Stomach (tissue), 19 donors: ENCODE measurements at places on chromosomes 16 and 17. TPM values are rescaled to one million over a fixed set of nuclear protein-coding genes. Genes with fewer than 3 reads are reported as not detected.

GRCh38 chr16:68369697-68370580 is 59.1 kb downstream of the PRMT7 start:
- no peak overlapping the region for H3K27ac ChIP-seq
- peaks cover 18% of the 10 kb centered on the region for H3K4me1 ChIP-seq
- H3K27me3 ChIP-seq, result no peaks in the 10 kb centered on the region
- H3K4me3 ChIP-seq, result no peak overlapping the region
- no peak for DNase-seq
- peaks cover 11% of the 10 kb centered on the region for H3K36me3 ChIP-seq

DNA sequence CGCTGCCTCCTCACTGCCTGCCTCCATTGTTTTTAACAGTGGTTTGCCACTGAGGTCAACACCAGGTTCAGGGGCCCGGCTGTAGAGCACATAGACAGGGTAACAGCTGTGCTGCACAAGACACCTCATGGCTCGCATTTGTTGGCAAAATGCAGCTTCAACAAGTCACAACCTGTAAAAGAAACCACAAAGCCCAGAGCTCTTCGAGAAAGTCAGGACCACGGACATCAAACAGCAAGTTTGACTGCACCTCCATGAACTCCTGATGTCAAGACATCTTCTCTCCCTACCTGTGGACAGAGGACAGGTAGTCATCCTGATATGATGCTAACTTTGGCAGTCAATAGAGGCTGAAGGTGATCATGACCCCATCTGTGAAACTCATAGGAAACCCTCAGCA is 142.4 kb upstream of the SOX9 start:
- H3K27ac ChIP-seq, result no peak overlapping the region
- no peaks in the 10 kb centered on the region for H3K36me3 ChIP-seq
- no peaks in the 10 kb centered on the region for H3K27me3 ChIP-seq
- no peak for DNase-seq
- no peak overlapping the region for H3K4me3 ChIP-seq
- H3K4me1 ChIP-seq, result peaks cover 4% of the 10 kb centered on the region

DNA sequence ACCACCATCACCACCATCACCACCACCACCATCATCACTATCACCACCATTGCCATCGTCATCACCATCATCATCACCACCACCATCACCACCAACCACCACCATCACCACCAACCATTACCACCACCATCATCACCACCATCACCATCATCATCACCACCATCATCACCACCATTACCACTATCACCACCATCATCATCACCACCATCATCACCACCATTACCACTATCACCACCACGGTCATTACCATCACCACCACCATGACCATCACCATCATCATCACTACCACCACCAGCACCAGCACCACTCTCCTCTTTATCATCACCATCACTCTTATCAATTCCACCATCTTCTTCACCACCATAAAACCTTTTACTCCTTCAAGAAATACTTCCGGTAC is 1.1 kb upstream of the TMEM114 start:
- no peak overlapping the region for H3K27ac ChIP-seq
- peaks cover 17% of the 10 kb centered on the region for H3K4me1 ChIP-seq
- H3K36me3 ChIP-seq, result no peaks in the 10 kb centered on the region
- no peak for DNase-seq

DNA sequence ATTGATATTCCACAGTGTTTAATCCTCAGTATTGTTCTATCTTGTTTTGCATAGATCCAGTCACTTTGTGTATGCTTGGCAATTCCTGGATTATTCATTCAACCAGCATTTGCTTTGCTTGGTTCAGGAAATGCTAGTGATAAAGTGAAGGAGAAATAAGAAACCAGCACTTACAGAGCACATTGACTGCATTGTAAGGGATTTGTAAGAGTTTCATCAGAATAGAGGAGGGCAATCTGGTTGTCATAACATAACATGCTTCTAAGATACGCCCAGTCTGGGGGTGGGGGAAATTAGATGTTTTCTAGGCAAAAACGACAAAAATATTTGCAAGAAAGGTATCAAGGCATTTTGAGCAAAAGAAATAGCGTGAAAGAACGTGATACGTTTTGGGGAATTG is 40.4 kb downstream of the TNRC6A start:
- no peak for DNase-seq
- H3K36me3 ChIP-seq, result peaks cover 23% of the 10 kb centered on the region
- H3K4me3 ChIP-seq, result no peak overlapping the region
- no peak overlapping the region for H3K27ac ChIP-seq

DNA sequence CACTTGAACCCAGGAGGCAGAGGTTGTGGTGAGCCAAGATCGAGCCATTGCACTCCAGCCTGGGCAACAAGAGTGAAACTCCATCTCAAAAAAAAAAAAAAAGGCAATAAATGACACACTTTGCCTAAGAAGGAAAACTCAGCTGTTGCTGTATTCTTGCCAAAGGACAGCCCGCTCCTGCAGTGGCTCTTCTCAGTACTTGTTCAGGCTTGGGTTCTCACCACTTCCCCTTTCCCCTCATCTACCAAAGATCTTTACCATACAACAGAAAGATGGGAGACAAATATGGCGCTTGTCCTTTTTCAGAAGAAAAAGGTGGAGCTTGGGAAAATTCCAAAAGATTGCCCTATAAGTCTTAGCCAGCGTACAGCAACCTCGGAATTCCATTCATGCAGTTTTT is 58.5 kb downstream of the MYH13 start:
- DNase-seq, result no peak
- H3K4me1 ChIP-seq, result no peaks in the 10 kb centered on the region
- no peak overlapping the region for H3K4me3 ChIP-seq
- H3K36me3 ChIP-seq, result no peaks in the 10 kb centered on the region
- no peak overlapping the region for H3K27ac ChIP-seq
- H3K27me3 ChIP-seq, result peaks cover 9% of the 10 kb centered on the region

GRCh38 chr17:22695228-22695619 is 1002.9 kb downstream of the KCNJ18 start:
- no peak overlapping the region for H3K4me3 ChIP-seq
- no peaks in the 10 kb centered on the region for H3K4me1 ChIP-seq
- no peak overlapping the region for H3K27ac ChIP-seq
- no peaks in the 10 kb centered on the region for H3K27me3 ChIP-seq
- no peaks in the 10 kb centered on the region for H3K36me3 ChIP-seq
- DNase-seq, result no peak

GRCh38 chr16:3121851-3122467 is 9.6 kb downstream of the ZNF205 start:
- peaks cover 40% of the 10 kb centered on the region for H3K36me3 ChIP-seq
- no peak overlapping the region for H3K27ac ChIP-seq
- no peaks in the 10 kb centered on the region for H3K27me3 ChIP-seq
- no peak overlapping the region for H3K4me3 ChIP-seq

- H3K4me1 ChIP-seq, result no peaks in the 10 kb centered on the region
- H3K4me3 ChIP-seq, result no peak overlapping the region
- no peak for DNase-seq
- no peak overlapping the region for H3K27ac ChIP-seq
- H3K36me3 ChIP-seq, result no peaks in the 10 kb centered on the region
- no peaks in the 10 kb centered on the region for H3K27me3 ChIP-seq
These were observed 119.5 kb downstream of the PMP22 start for GRCh38 chr17:15145621-15146020.

PRAC1 gene
- total RNA-seq, result not detected

C16orf96 gene
- total RNA-seq, result not detected

TEKT1 gene
- total RNA-seq, result not detected

EVI2B gene
- 9.8 TPM for total RNA-seq

PLXDC1 gene
- 77.2 TPM for total RNA-seq
